ENCODE measurements at places on chromosomes 2 and 18. TPM values are rescaled to one million over a fixed set of nuclear protein-coding genes. Genes with fewer than 3 reads are reported as not detected.

CAPN14 gene
- total RNA-seq, result 0.33 TPM

SCTR gene
- total RNA-seq, result 1.7 TPM

POTEC gene
- total RNA-seq, result not detected

CNGA3 gene
- 0.13 TPM for total RNA-seq

PARD3B gene
- total RNA-seq, result 21.1 TPM

GRCh38 chr18:62510789-62511188, 12.0 kb upstream of the ZCCHC2 start:
- no peaks in the 10 kb centered on the region for H3K4me1 ChIP-seq
- H3K4me3 ChIP-seq, result no peak overlapping the region
- H3K36me3 ChIP-seq, result no peaks in the 10 kb centered on the region
- no peaks in the 10 kb centered on the region for H3K27me3 ChIP-seq

GRCh38 chr18:12098374-12098773, 4.7 kb downstream of the ANKRD62 start:
- DNase-seq, result no peak
- no peaks in the 10 kb centered on the region for H3K4me1 ChIP-seq
- H3K4me3 ChIP-seq, result no peak overlapping the region
- H3K27ac ChIP-seq, result no peak overlapping the region

IL36A gene
- not detected for total RNA-seq

DNA sequence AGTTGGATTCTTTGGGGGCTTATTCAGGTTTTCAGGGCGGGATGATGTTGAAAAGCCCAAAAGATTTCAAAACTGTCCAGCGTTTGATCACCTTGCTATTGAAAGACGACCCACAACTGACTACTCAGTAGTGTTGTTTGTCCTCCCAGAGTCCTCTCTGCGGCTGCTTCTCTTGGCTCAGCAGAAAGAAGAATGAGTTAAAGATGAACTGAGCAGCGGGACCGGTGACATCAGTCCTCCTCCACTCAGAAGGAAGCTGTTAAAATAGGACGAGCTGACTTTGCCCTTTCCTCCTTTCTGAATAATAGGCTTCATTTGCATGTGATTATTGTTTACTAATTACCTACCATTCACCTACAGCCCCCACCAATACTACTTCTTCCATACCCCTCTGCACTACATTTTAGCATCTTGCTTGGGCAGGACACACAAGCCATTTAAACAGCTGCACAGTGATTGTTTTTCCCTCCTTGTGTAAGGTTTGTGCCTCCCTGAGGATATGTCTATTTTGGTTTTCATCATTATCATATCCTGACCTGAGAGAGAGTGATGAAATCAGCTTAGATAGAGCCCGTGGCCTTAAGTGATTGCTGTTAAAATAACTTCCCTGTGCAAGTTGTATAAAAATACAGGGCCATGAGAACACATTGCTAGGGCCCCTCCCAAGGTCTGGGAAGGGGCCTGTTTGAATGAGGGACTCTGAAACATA, 261.8 kb downstream of the FHOD3 start:
- H3K4me1 ChIP-seq, result no peaks in the 10 kb centered on the region
- no peak overlapping the region for H3K27ac ChIP-seq
- no peak overlapping the region for H3K4me3 ChIP-seq
- H3K36me3 ChIP-seq, result no peaks in the 10 kb centered on the region
- DNase-seq, result no peak

DNA sequence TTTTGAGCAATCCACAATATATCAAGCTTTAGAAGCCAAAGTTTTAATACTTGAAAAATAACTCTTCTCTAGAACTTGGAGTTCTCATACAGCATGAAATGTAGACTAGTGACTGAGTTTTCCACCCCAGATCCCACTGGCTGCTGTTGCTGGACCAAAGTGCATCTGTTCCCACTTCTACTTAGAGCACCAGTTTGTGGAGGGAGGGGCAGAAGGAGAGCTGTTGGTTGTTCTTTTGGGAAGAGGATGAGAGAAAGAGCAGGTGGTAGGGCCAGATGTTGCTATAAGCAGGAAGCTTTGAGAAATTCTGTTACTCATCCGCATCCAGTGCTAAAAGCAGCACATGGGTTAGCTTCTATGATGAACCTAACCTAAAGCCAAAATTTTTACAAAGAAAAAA, 59.0 kb downstream of the MBD2 start:
- DNase-seq, result no peak
- no peak overlapping the region for H3K27ac ChIP-seq
- no peaks in the 10 kb centered on the region for H3K4me1 ChIP-seq
- H3K4me3 ChIP-seq, result no peak overlapping the region

DNA sequence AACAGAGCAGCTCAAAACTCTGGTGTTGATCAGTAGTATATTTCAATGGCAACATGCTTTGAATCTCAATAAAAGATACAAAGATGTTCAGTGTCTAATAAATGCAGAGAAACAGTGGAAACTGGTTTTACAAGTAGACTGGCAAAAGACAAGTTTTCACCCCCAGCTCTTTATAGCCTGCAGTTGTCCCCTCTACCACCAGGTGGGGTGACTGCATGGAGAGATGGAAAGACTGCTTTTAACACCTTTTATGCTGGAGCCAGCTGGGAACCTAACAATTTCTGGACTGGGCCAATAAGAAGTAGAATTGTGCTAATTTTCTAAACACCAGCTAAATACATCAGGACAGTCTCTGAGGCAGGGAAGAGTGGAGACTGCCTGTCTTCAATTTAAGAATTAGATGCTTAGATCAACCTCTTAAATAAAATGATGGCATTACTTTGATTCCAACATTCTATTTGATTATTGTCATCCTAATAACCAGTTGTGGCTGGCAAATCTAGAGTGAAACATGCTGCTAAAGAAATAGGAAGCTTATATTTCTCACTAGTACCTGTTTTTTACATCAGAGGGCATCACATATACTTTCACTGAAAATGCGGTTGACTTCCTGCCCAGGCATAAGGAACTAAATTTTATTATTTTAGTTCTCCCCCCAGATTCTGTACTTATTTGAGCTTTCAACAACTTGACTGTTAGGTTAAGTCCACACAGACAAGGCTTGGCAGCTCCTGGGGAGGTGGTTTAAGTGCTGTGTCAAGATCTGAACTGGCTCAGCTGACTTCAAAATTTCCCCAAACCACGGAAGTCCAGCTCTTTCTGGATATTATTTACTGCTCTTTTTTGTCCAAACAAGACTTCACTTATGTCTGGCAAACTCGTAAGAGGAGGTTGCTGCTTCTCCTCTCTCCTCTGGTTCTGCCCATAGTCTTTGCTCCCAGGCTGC, 140.5 kb downstream of the TPGS2 start:
- H3K36me3 ChIP-seq, result no peaks in the 10 kb centered on the region
- H3K27me3 ChIP-seq, result no peaks in the 10 kb centered on the region
- no peak overlapping the region for H3K27ac ChIP-seq
- peaks cover 11% of the 10 kb centered on the region for H3K4me1 ChIP-seq
- DNase-seq, result peak; percentile 82

DNA sequence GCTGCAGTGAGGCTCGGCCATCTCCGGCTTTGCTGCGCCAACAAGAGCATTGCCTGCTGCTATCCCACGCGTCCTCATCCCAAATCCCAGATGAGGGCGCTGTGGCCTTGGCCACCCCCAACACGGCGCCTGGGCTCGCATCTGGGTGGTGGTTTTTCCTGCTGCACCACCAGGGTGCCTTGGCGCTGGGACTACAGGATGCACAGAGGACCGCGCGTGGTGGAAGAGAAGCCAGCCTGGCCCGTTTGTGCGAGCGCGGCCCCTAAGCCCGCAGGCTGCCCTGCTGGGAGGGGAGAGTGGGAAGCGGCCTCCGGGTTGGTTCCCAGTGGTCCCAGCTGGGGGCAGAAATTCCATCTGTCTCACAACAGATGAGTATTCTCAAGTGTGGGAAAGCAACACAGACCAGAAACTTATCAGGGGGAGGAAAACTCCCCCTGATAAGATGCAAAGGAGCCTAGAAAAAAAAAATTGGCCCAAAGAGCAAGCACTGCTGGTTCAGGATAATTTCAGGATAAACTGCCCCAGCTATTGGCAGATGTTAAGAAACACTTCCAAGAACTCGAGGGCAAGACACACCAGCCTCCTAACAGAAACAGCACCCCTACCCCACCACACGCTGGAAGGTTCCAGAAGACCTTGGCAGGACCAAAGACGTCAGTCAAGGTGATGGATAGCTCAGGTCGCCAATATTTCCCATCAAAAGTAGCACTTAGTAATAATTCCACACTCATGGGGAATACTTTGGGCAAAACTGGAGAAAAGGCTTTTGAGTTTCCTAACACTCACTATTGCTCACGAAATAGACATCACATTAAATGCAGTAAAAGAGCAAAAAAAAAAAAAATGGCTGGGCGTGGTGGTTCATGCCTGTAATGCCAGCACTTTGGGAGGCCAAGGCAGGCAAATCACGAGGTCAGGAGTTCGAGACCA, 152.1 kb downstream of the PXDN start:
- H3K36me3 ChIP-seq, result no peaks in the 10 kb centered on the region
- H3K27me3 ChIP-seq, result no peaks in the 10 kb centered on the region
- no peak overlapping the region for H3K4me3 ChIP-seq
- H3K4me1 ChIP-seq, result peaks cover 18% of the 10 kb centered on the region

ST6GAL2 gene
- 14.4 TPM for total RNA-seq

NCL gene
- 193 TPM for total RNA-seq

SLC30A3 gene
- total RNA-seq, result not detected

- DNase-seq, result no peak
- H3K4me3 ChIP-seq, result no peak overlapping the region
- H3K36me3 ChIP-seq, result no peaks in the 10 kb centered on the region
- H3K4me1 ChIP-seq, result no peaks in the 10 kb centered on the region
Observed at GRCh38 chr2:142014536-142014935, 116.3 kb downstream of the LRP1B start.

DNA sequence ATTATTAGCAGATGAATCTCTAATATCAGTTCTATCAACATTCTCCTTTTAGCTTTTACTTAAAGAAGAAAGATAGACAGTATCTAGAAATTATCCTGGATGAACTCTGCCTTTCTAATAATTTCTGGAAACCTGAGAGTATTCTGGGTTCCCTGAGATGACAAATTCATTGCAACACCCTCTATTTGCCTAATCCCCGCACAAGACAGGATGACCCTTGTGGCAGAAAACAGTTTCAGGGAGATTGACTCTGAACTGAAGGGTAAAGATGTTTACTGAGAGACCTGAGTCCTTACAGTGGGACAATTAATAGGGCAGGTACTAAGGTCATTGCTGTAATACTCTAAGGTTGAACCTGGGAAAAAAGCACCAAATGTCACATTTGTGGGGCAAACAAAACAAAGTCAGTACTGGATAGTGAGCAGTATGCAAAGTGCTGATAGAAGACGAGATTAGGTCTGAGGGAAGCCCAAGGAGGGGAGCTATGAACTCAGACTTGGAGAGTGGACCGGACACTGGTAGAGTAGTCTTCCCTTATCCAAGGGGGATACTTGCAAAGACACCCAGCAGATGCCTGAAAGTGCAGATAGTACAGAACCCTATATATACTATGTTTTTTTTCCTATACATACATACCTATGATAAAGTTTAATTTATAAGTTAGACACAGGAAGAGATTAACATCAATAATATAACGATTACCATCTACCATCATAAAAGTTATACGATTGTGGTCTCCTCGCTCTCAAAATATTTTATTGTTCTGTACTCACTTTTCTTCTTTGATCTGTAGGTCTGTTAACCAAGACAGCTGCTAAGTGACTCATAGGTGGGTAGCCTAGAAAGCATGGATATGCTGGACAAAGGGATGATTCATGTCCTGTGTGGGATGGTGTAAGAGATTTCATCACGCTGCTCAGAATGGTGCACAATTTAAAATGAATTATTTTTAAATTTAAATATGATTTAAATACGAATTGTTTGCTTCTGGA, 148.3 kb upstream of the KLHL14 start:
- H3K27me3 ChIP-seq, result no peaks in the 10 kb centered on the region
- H3K36me3 ChIP-seq, result no peaks in the 10 kb centered on the region
- DNase-seq, result peak; percentile 61
- H3K27ac ChIP-seq, result no peak overlapping the region
- H3K4me1 ChIP-seq, result no peaks in the 10 kb centered on the region

MOCOS gene
- total RNA-seq, result 8.6 TPM
